Stimulated activated CD4-positive, alpha-beta T cell treated with anti-CD3 and anti-CD28 coated beads, Interleukin-1b, Interleukin-23, amount 100 ng/mL, for 24 hours (primary cell): ENCODE measurements at places on chromosomes 1 and 21.

DNA sequence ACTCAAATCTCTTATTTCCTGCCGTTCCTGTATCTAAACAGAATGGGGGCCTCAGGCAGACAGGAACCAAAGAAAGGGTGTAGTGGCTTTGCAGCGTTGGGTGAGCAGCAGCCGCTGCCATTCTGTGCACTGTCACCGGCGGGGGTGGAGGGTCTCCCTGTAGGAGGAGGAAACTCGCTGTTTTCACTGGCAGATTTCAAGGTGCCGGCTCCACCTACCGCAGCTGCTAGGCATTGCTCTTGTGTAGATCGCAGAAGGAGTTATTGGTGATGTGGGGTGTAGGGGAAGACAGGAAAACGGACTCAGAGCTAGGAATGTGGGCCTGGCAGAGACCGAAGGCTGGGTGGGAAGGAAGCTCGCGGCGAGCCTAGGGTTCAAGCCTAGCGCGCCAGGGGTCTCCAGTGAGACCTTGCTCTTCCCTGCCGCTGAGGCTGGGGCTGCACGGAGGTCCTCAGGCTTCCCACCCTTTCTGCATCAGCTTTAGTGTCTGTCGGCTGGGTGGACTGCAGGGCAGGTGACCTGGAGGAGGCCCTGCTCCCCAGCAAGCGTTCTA is 20.8 kb downstream of the ATP5PO start:
- DNase-seq, result peak; percentile 18

GRCh38 chr1:235357485-235358373 is 9.5 kb upstream of the TBCE start:
- DNase-seq, result no peak

DNA sequence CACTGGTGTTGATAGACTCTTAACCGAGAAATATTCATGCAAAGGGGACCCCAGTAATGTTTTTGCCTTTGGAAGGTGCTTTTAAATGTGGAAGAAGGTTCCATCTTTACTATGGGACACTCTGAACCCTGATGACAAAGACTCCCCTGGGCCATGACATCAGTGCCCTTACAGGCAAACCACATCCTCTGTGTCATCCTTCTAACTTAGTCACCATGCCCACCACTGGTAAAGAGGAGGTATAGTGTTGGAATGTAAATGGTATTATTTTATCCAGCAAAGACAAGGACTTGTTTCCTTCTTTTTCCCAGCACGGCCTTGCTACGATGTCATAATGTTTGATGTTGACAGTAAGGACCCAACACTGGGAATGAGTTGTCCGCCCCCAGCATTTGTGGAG is 12.6 kb downstream of the METTL13 start:
- DNase-seq, result no peak

DNA sequence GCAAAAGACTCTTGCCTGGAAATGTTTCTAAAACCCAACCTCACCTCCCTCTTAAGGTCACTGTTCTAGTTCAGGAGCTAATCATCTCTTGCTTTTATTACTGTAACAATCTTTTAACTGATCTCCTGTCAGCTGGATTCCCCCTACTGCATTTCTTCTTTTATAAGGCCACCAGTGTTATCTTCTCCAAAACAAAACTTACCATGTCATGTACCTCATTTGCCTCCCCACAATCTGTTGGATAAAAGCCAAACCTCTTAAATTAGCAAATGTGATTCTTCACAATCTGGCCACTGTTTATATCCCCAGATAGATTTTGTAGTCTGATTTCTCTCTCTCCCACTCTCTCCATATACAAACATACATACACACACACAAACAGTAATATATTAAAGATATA is 143.3 kb downstream of the DENND1B start:
- DNase-seq, result no peak

- DNase-seq, result no peak
Observed at GRCh38 chr1:234069760-234070159, 165.3 kb downstream of the SLC35F3 start.

GRCh38 chr1:179314928-179315327 is 21.3 kb downstream of the SOAT1 start:
- no peak for DNase-seq

DNA sequence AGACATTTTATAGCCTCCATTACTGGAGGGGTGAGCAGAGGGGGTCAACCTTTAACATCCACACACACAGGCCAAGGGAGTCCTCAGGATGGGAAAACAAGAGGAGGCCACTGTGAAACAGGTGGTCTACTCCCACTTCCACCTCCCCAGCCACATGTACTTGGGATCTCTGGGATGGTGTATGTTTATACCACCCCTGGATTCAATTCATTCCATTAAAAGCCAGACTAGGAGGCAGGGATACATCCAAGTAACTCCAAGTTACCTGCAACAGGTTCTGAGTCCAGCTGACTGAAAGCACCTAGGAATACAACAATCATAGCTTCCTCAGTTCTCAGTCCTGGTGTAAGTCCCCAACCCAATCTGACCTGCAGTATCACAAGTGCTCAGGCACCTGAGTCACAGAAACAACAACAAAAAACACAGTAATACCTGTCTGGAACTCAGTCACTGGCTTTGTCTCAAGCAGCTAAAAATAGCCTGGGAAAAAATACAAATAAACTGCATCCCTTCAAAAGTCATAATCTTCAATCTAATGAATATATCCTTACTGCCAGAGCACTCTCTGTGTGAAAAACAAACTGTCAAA is 9.8 kb downstream of the ERI3 start:
- DNase-seq, result no peak

DNA sequence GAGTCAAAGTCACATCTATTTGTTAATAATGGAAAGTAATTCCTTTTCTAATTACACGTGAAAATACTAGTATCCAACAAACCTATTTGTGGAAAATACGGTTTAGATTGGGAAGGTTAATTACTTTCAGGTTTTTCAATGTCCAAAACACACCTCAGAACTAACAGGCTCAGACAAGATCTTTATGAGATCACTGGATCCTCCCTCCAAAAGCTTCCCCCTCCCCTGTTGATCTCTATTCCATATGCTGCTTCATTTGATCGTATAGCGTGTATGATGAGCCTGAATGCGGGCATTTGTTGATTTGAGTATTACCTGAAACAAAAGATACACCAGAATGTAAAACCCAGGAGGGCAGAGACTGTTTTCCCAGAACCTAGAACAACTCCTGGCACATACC is 26.5 kb downstream of the ERG start:
- no peak for DNase-seq

- no peak for DNase-seq
Observed at GRCh38 chr21:31945546-31945945, 72.7 kb downstream of the HUNK start.

DNA sequence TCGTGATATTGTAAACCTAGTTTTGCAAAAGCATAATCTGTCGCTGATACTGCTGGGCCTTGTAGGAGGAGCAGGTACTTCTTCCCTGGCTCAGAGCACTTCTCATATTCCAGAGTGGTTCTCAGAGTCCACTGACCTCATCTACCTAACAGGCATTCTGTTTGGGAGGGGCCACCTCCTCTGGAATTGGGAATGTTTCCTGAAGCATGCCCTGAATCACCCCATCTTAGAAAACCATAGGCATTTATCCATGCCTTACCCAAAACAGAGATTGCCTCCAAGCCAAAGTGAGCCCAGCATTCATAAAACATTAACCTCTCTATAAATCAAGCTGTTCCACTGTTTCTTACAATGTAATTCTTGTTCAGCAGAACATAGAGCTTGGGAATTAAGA is 35.1 kb downstream of the SLC44A3 start:
- DNase-seq, result no peak

DNA sequence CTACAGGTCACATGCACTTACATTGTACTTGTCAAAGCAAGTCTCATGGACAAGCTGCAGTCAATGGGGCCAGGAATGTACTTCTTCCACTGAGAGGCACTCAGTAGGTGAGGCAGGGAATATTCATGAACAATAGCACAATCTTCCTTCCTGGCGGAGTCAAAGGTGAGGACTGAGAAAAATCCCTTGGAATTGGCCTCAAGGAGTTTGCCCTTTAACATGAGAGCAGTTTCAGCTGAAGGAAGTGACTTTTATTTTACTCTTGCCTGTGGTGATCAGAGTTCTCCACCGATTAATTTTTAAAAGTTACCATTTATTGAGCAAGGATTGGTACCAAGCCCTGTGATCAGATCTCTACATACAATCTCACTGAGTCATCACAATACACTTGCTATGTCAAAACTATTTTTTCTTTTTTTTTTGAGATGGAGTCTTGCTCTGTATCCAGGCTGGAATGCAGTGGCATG is 11.2 kb upstream of the AK2 start:
- DNase-seq, result no peak

DNA sequence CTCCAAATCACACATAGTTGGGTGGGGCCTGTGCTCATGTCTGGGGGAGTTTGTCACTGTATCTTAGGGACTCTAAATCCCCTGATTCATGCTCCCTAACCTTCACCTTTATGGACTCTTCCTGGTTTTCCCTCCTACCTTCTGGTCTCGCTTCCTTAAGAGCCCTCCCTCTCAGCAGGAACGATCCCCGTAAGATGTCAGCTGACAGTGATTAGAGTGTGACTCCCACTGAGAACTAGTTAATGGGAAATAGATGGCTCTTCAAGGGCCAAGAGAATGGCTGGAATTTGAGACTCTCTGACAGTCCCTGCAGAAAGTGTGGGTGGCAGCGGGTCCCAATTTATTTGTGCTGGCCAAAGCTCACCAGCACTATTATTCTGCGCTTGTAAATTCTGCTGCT is 22.0 kb downstream of the LYPD8 start:
- no peak for DNase-seq

DNA sequence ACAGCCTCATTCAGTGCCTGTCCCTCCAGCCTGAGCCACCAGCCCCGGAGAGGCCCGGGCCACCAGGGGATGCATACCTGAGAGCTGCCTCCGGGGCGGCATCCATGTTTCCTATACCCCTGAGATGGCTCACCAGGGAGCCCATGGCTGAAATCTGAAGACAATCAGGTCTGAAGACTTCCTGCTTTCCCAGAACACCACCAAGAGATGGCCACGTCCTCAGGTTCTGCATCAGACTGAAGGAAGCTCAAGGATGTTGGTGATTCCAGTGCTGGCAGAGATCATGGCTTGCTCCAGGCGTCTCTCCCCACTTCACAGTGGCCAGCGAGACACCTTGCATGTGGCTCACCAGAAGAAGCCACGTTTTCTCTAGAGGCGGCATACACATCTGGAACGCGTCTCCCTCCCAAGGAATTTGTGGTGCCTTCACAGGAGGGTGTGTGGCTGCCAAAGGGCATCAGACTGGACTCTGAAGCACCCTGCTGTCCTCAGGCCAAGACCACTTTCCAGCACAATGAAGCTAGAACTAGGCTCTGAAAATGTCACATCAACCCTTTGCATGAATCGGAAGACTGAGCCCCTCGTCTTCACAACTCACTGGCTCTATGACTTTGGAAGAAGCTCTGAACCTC is 170.7 kb upstream of the IRF2BP2 start:
- no peak for DNase-seq

- DNase-seq, result no peak
Observed at GRCh38 chr1:178530037-178530402, 17.1 kb downstream of the TEX35 start.

DNA sequence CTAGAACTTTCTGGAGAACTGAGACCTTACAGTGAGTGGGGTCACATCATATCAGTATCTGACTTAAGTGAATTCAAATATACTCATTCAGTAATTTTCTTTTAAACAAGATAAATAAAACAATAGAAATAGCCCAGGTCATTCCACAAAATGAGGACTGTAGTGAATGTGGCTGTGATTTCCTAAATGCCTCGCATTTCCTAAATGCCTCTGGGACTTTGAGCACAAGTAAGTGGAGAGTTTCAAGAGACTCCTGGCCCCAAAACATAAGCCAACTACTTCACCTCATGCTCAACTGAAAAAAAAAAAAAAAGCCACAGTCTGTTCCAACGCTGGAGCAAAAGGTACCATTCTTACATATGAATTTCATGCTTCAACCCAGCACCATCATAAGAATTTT is 81.5 kb downstream of the ZNF281 start:
- no peak for DNase-seq

- DNase-seq, result no peak
Observed at GRCh38 chr1:82042306-82043060, 241.7 kb downstream of the ADGRL2 start.

DNA sequence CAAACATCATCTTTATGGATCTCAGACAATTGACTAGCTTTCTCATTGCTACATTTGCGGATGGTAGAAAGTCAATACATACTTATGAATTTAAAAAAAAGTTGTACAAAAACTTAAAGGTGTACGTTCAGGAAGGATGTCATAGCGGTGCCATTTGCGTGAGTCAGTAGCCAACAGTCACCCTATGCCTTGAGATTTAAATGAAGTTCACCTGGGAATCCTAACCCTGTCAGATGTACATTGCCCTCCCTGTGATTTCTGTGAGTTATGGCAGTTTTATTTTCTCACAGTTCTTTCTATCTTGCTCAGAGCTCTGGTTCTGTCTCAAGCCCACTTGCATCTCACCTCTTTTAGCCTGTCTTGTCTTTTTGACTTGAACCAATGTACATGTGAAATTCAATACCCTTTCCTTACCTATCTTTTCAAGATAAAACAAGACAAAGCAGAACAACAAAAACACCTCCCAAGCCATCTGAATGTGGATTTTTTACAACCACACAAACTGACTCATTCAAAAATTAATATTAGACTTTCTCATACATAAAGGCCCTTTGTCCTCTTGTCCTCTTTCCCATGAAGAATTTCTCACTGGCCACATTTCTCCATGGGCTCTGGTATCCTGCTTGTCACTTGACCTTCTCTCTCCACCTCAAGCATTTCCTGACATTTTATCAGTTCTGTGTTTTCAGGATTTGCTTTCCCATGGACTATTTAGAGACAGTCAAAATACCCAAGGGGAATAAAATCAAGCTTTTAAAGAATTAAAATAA is 25.3 kb upstream of the ZNF697 start:
- no peak for DNase-seq

GRCh38 chr1:166907763-166908162 is 31.7 kb upstream of the TADA1 start:
- no peak for DNase-seq

DNA sequence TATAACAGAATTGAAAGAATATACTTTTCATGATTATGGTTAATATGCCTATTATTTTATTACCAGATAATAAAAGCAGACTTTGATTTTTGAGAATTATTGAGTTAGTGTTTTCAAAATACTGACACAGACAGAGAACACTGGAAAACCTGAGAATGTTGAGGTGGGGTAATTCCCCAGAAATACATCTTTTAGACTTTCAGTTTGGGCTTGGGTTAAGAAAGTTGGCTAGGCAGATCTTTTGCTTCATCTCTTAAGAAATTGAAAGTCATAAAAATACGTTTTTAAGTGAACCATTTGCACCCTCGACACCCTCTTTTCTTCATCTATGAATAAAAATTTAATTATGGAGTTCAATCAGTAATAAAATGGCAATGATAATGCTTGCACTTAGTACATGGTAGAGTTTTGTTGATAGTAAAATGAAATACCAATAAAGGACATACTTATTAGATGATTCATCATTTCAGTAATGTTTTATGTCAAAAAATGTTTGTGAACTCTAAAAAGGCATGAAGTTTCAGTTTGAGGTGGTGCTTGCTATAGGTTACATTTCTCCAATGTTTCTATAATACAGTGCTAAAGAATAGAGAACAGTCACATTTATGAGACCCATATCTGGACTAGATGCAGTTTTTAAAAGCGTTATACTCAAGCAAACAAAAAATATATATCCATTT is 1.9 kb upstream of the SAMSN1 start:
- no peak for DNase-seq
